ENCODE measurements at places on chromosomes 16 and 17.
A peak's percentile ranks its signal among the peaks of the same experiment; 100 is the strongest.

- DNase-seq = no peak
Observed at GRCh38 chr17:9037736-9038135, 16.4 kb downstream of the NTN1 start.

DNA sequence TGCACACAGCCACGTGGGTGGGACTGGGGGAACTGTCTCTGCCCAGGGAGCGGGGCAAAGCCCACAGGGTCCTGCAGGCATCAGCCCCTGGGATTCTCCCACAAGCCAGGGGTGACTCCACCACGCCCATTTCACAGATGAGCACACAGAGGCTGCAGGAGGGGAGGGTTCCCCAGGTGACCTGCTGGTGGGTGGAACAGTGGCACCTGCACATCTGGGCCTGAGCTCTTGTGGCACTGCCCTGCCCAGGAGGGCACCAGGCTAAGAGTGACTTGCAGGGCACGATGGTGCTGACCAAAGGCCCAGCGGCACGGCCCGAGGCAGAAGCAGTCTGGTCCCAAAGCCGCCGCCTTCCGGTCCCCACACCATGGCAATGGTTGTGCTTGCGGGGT is 23.9 kb downstream of the PIEZO1 start:
- DNase-seq = no peak

DNA sequence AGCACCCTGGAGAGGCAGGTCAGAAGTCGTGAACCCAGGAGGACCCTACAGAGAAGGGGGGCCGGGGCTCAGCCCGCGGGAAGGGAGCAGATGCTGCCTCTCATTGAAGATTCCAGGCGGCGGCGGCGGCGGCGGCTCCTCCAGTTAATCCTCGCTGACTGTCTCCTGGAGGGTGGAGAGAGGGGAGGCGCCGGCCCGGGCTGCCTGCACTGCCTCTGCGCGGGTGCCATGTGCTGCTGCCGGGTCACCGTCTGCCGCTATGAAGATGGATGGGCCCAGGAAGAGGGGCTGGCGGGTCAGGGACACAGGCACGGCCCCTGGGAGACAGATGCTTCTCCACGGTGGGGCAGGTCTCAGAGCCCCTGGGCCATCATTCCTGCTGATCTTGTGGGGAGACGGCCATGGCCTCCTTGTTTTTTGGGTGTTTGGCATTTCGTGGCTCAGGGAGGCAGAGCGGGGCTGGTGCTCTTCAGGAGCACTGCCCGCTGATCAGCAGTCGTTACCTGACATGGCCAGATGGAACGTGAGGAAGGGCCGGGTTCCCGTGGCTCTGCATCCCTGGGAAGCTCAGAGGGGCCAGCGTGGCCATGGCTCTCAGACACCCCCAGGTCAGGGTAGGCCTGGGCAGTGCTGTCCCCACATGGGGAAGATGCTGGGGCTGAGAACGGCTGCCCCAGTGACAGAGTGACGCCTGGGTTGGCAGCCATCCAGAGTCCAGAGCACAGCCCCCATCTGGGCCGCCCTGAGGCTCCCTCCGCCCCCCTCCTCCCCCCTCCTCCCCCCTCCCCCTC is 36.1 kb downstream of the GINS2 start:
- peak; percentile 75 for DNase-seq

DNA sequence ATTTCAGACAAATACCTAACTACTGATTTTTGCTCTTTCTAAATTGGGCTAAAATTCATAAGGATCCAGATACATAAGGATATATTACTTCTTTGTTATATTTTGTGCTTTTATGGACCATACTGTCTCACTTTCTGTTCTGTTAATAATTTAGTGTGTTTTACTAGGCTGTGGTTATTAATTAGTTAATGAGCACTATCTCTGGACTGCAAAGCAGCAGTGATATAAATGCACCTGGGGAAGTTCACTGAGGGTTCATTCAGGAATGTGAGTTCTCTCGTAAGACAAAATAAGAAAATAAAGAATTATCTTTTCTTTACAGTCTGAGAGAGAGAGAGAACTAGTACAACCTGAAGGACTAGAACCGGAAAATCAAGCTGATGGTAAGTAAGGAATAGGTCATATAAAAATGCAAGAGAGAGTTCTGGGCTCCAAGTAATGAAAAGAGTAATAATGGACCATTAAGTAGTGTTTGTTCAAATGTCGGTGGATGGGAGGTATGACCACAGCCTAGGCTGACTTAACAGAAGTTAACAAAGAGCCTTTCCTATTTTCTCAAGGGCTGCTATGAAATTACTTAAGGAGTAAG is 55.6 kb downstream of the IKZF3 start:
- DNase-seq = no peak

GRCh38 chr16:24978370-24978914 is 36.7 kb downstream of the ARHGAP17 start:
- no peak for DNase-seq

GRCh38 chr17:301681-302299 is 50.8 kb downstream of the RPH3AL start:
- peak; percentile 70 for DNase-seq

- no peak for DNase-seq
Observed at GRCh38 chr17:48335858-48336500, 94.0 kb downstream of the SKAP1 start.

DNA sequence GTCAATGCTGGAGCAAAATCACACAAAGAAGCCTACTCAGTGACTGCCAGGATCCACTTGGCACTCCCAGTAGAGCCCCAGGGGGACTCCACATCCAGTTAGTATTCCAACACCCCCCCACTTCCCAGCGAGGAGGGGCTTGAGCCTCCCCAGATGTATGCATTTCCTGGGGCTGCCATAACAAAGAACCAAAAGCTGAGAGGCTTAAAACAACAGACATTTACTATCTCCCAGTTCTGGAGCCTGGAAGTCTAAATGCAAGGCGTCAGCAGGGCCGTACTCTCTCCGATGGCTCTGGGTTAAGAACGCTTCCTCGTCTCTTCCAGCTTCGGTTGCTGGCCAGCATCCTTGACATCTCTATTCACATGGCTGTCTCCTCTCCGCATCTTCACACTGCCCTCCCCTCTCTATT is 23.0 kb upstream of the GNA13 start:
- no peak for DNase-seq

DNA sequence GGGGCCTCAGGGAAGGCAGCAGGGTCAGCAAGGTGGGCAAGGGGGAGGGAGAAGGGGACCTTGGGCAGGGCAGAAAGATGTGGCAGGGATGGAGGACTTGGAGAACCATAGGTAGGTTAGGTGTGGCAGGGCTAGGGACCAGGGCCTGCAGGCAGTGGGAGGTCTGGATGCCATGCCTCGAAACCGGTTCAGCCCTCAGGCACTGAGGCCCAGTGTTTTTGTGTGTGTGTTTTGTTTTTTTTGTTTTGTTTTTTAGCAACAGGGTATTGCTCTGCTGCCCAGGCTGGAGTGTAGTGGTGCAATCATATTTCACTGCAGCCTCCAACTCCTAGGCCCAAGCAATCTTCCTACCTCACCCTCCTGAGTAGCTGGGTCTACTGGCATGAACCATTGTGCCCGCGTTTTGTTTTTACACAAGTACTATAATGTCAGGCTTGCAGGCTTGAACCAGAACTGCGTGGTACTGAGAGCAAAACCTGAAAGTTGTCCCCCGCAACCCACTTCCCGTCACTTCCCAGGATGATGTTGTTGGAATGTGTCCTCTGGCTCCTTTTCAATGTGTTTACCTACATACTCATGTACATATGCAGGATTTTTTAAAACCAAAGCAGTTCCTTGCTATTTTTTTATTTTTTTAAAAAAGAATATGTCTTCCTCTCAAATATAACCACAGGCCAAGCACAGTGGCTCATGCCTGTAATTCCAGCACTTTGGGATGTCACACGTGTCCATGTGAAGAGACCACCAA is 12.4 kb downstream of the ODAD4 start:
- DNase-seq = no peak

- DNase-seq = no peak
Observed at GRCh38 chr17:30939051-30939689, 17.4 kb downstream of the ADAP2 start.

- DNase-seq = no peak
Observed at GRCh38 chr16:75264999-75265910, 13.8 kb upstream of the BCAR1 start.

DNA sequence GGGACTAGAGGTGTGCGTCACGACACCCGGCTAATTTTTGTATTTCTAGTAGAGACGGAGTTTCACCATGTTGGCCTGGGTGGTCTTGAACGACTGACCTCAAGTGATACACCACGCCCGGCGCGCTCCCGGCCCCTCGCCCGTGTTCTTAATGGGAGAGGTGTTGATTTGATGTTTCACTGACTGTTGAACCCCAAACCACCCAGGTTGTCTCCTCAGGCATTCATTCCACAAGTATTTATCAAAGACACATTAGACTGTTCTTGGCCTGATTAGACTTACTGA is 1.4 kb downstream of the CENPN start:
- DNase-seq = peak; percentile 45

DNA sequence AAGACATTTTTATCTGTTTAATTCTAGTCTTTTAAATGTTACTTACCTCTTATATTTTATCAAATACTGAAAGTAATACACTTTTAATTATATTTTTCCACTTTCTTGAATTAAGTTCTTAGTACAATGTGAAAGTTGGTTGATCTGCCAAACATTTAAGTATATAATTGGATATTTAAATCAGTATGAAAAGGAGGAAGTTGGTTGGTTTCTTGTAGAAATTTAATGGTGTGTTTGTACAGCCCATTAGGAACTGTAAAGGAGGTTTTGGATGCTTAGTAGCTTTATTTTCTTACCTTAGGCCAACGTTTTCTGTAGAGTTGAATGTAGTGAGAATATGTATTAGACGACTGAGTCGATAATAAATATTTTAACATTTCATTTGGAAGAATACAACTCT is 5.4 kb downstream of the NFATC3 start:
- no peak for DNase-seq

- DNase-seq = no peak
Observed at GRCh38 chr16:50517450-50518252, 30.5 kb upstream of the NKD1 start.

- DNase-seq = no peak
Observed at GRCh38 chr16:50025537-50025931, 509 bp downstream of the CNEP1R1 start.

GRCh38 chr16:79991969-79992368 is 391.4 kb upstream of the MAF start:
- DNase-seq = no peak

DNA sequence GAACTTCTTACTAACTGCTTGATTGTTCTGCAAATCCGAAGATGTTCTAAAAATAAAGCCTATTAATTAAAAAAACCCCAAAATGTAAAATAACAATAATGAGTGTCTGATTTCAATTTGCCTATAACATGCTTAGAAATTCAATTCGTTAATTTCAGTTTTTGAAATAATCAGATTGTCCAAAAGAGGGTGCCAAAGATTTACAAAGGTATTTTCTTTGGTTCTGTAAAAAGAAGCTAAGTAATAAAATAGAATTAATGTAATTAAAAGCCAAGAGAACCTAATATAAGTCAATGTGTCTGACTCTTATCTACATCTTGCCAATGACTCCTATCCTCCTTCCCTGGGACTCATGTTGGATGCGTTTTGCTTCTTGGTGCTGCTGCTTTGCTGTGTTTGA is 75.0 kb upstream of the CPHXL start:
- no peak for DNase-seq

DNA sequence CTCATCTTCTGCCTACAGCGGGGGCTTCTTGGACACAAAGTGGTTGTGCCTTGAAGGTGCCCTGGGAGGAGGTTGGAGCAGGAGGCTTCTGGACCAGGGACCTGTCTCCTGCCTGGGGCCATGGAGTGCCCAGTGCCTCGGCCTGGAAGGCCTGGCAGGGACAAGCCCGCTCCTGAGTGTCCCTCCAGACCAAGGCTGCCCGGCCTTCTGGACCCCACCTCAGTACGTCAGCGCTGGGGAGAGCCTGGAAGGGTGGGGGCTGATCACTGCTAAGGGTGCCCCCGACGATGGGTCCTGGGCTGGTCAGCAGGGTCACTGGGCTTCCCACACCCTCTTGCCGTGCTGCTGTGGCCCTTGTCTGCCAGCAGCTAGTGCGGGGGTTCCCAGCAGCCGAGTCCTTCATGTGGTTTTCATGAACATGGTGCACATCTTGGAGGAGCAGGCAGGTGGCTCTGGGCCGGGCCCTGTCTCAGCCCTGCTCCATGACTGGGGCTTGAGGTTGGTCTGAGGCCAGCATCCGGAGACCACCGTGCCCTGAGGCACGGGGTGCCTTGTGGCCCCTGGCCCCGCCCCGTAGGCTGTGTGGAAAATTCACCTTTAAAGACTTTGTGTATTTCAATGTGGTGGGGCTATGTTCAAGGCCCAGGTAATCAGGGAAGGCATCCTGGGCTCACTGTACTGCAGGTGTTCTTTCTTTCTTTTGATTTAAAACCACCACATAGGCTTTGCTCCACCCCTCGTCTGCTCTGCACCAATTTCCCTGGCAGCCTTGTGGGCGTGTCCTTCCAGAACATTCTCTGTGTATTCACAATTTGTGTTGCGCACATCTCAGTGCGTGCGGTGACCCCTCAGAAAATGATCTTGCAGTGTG is 22.4 kb downstream of the MGRN1 start:
- no peak for DNase-seq

GRCh38 chr17:50634224-50634914 is at the start of gene ABCC3:
Gene ABCC3, plus strand, starts transcription at chr17:50634881. Its CDS starts 56 bp downstream, at chr17:50634937.
- DNase-seq = no peak

DNA sequence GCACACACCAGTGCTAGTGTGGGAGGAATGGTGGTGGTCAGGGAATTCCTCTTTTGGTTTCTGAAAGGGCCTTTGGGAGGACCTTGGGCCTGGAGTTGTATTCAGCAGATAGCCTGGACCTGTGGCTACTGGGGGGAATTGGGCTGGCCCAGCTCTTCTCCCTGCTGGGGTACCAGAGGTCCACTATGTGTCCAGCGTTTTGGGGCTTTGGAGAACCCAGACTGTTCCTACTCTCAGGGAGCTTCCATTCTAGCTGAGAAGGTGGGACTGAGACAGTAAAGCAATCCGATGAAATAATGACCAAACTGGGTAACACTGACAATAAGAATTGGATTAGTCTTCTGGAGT is 2.4 kb downstream of the EPN3 start:
- DNase-seq = no peak

- no peak for DNase-seq
Observed at GRCh38 chr16:15552507-15552906, 90.4 kb downstream of the MARF1 start.

- no peak for DNase-seq
Observed at GRCh38 chr16:58963479-58963878, 229.4 kb upstream of the GOT2 start.

DNA sequence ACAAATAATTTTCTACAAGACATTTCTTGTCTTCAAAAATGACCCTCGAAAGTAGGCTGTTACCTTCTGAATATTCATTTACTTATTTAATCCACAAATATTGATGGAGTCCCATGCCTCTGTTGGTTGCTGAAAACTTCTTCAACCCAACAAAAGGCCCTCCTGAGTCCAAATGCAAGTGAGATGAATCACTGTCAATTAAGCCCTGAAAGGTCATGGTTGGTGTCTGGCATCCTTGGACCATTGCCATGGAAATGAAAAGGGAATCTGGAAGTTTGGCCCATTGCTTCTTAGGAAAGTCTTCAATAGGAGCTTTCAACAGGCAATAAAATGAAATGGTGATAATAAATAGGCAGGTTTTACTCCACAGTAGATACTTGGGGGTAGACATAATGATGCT is 364.7 kb upstream of the DYNLRB2 start:
- DNase-seq = no peak

GRCh38 chr17:63949576-63950250 is 17.6 kb upstream of the CD79B start:
- DNase-seq = peak; percentile 73

GRCh38 chr16:89534252-89534756 is 26.1 kb downstream of the SPG7 start:
- DNase-seq = no peak
